ENCODE measurements at places on chromosomes 1 and 21.

DNA sequence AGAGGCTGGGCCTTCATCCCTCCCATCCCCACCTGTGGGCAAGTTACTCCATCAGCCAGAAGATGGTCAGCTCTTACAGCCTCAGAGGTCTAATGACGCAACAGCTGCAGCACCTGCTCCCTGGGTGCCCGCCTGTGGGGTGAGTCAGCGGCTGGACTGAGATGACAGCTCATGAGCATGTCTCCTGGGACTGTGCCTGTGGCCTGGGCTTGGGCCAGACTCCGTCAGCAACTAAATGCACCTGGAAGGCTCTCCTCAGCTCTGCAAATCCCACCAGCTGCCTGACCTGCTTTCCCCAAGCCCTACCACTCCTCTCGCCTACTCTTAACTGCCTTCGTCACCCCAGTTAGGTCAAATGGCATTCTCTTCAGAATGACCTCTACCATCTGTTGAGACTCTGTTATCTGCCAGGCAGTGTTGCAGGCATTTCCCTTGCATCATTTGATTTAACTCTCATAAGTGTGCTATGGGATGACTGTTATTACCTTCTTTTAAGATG is 47.7 kb downstream of the ETS2 start:
- DNase-seq = no peak

GRCh38 chr21:17191346-17191993 is 321.4 kb upstream of the CXADR start:
- DNase-seq = no peak

GRCh38 chr1:83625646-83626045 is 373.3 kb downstream of the TTLL7 start:
- DNase-seq = no peak

DNA sequence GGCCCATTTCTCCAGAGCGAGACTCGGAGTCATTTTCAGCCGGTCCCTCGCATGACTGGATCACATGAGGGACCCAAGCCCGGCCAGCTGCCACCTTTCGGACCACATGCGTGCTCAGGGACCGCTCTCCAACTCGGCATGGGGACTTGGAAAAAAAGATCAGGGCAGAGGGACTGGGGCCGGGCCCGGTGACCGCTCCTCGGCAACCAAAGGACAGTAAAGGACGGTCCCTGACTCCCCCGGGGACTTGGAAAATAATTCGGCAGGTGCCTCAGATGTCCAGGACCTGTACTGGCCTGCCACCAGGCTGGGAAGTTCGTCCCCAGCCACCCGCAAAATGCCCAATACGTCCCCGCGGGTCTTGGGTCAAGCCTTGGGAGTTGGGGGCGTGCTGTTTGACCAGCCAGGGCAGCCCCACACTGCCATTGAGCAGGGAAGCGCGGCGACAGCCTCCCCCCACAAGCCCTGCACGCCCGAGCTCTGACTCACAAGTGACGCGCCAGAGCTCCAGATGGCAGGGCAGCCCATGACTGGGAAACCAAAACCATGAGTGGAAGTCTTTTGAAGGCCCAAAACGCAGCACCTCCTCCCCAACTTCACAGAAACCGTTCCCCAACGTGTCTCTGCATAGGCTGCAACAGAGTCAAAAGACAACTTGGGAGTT is 134.5 kb downstream of the LIPI start:
- DNase-seq = no peak

DNA sequence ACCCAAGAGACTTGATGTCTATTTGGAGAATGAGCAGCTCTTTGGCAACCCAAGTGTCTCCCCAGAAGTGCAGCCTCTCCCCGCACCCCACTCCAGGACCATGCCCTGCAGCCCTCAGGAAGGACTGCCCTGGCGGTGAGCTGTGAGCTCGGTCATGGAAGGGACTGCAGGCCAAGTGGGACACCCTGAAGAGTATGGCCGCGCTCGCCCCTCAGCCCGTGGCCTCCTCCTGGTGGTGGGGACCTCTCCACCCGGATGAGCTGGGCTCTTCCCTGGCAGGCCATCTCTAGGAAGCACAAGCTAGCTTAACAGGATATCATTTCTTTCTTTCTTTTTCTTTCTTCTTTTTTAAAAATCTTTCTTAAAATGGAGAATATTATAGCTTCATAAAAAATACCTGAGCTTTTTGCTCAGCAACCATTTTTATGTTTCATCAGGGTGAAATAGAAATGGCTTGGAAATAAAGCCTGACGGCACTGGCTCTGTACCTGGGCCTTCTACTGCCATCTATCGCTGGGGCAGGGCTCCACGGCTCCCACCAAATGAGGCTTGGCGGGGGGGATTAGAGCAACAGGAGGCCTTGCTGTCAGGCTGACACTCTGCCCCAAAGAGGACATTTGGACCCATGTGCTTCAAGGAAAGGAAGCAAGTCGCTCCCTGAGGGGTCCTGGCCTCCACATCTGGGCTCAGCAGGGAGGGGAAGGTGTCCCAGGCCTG is 296.2 kb upstream of the VAMP3 start:
- no peak for DNase-seq

DNA sequence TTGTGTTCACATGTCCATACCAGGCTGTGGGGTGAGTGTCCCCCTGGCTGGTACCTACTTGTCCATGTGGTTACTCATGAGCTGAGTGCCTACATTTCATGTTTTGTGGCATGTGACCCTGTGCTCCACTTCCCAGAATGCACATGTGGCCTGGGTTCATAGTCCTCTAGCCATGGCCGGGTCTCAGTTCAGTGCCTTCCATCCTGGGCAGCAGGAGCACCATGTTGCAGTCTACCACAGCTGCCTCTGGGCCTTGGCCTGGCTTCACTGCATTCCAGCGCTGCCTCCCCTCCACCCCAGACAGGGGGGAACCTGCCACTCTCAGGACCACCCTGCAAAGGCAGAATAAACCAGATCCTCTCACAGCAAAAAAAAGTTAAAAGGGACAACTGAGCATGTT is 5.5 kb downstream of the CEPT1 start:
- DNase-seq = no peak

DNA sequence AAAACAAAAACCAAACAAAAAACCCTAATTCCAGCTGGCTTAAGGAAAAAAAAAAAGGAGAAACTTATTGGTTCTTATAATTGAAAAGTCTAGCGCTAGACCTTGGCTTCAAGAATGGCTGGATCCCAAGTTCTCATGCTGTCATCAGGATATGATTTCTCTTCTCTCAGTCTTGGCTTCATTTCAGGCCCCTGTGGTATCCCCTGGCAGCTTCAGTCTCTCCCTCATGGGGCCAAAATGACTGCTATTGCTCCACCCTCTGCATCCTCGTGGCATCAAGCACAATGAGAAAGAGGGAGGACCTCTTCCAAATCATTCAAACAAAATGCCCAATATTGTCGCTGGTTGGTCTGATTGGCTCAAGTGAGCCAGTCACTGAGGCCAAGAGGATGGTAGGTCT is 80.7 kb downstream of the GIPC2 start:
- no peak for DNase-seq

DNA sequence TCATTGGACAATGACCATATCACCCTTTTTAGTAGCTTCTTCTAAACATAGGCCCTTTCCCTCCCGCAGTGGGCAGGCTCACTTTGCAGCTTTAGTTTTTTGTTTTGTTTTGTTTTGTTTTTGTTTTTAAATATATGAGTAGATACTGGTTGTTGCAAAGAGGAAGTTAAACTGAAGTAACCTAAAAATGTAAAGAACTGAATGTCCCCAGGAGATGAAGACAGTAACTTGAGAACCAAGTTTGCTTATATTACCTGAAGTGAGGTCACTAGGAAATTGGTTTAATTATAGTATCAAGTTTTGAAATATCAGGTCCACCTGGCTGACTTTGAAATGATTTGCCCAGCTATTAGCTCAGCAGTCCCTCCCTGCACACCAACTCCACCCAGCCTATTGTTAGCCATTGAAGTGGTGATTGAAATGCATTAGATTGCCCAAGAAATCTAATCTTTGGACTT is 18.2 kb downstream of the SMAP2 start:
- DNase-seq = no peak

- no peak for DNase-seq
Observed at GRCh38 chr1:47950471-47950870, 46.7 kb downstream of the TRABD2B start.

GRCh38 chr1:89273324-89273778 is 691 bp upstream of the GBP5 start:
- DNase-seq = no peak

- no peak for DNase-seq
Observed at GRCh38 chr1:43522776-43523480, 7.8 kb upstream of the PTPRF start.

GRCh38 chr1:78731674-78732073 is 82.0 kb downstream of the IFI44 start:
- no peak for DNase-seq

DNA sequence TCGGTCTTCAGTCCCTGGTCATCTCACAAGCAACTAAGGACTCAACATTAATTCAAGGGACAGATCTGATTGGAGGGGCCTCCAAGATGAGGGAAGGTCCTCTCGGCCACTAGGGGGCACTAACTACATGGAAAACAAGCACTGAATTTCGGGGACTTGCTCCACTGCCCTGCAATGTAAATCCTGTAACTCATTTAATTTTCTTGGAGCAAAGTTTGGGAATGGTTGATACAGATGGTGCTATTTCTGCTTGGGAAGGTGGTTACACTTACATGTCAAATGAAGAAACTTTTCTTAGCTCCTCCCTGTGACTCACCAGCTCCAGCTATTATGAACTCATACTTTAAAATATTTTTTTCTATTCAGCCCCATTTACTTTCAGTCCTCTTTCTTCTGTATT is 97.4 kb upstream of the KCNJ15 start:
- DNase-seq = peak; percentile 11

GRCh38 chr21:36454706-36455105 is 25.2 kb downstream of the CLDN14 start:
- no peak for DNase-seq

- no peak for DNase-seq
Observed at GRCh38 chr1:40861224-40862003, 749 bp downstream of the CITED4 start.

- no peak for DNase-seq
Observed at GRCh38 chr1:241521718-241522117, 2.2 kb upstream of the FH start.

DNA sequence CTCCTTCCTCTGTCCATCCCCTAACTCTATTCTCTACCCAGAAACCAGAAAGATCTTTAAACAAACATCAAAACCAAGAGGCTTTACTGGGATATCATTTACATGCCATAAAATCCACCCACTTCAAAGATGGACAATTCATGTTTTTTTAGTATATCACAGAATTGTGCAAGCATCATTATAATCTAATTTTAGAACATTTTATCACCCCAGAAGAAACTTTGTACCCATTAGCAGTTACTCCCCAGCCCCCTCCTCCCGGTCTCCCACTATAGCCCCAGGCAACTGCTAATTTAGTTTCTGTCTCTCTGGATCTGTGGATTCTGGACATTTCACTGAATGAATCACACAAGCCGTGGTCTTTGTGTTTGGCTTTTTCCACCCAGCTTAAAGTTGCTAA is 4.8 kb upstream of the SELENON start:
- no peak for DNase-seq

DNA sequence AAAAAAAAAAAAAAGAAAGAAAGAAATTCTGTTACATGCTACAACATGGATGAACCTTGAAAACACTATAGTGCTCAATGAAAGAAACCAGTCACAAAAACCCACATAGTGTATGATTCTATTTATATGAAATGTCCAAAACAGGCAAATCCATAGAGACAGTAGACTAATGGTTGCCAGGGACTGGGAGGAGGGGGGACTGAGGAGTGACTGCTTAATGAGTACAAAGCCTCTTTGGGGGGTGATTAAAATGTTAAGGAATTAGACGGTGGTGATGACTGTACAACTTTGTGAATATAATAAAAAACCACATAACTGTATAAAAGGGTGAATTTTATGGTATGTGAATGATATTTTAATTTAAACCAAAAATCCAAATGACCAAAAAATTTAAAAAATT is 116.0 kb upstream of the GUCA2B start:
- no peak for DNase-seq

DNA sequence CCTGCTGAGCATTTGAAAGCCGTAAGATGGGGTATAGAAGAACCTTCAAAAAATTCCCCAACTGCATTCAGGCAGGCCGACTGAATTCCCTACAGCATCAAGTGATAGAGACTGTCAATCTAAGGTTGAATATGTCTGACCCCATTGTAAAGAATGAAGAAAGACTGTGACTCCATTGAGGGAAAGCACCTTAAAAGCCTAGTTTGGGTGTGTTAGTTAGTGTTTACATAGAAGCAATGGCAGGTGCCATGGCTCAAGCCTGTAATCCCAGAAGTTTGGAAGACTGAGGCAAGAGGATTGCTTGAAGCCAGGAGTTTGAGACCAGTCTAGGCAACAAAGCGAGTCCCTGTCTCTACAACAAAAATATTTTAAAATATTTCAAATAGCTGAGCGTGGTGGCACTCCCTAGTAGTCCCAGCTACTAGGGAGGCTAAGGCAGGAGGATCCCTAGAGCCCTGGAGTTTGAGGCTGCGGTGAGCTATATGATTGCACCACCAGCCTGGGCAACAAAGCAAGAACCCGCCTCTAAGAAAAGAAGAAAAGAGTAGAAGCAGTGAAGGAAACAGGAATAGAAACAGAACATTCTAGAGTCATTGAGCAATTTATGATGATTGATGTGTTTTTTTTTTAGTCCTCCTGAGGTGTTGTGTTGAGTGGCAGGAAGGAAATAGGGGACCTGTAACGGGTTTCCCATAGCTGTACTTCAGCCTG is 15.4 kb downstream of the POLR3GL start:
- no peak for DNase-seq

DNA sequence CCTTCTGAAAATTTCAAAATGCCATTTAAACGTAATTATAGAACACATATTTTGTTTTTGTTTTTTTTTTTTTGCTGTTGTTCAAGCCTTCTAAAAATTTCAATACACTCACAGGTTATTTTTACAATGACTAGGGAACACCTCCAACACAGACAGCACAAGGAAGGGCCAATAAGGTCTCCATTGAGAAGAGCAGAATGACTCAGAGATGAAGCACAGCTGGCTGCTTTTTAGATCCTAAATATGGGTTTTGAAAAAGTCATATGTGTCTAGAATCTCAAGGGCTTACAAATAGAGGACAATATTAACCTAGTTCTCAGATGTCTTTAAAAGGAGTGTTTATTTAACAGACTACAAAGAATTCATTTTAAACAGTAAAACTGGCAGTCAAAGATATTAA is 104.6 kb downstream of the NEGR1 start:
- DNase-seq = no peak

GRCh38 chr21:37006486-37007291 is at the start of gene RIPPLY3:
RIPPLY3 (plus strand) TSS chr21:37006702; CDS start chr21:37006773, 71 bp downstream.
- DNase-seq = no peak

- DNase-seq = no peak
Observed at GRCh38 chr1:238153253-238153652, 262.5 kb upstream of the ZP4 start.

- no peak for DNase-seq
Observed at GRCh38 chr1:240794046-240794843, 182.3 kb upstream of the GREM2 start.

GRCh38 chr21:41406340-41406739 is 19.7 kb upstream of the MX1 start:
- DNase-seq = no peak

DNA sequence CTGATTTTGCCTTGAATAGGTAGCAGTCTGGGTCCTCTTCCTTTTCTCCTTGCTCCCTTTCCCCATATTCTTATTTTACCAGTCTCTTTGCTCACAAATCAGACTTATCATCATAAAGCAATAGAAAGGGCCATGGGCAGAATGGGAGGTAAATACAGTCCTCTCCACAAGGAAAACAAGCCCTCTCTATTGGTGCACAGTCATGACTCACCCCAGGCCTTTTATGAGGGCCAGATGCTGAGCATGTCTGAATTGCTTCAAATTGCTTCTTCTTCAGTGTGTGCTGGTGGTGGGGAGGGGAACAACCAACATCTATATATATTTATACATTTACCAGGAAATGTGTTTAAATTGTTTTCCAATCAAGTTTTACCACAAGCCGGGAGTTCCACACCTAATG is 75.2 kb downstream of the GFI1 start:
- DNase-seq = no peak
